ENCODE measurements at places on chromosomes 12 and 14.
A peak's percentile ranks its signal among the peaks of the same experiment; 100 is the strongest.

GRCh38 chr14:91115986-91116770, 2.3 kb downstream of the DGLUCY start:
- no peak for DNase-seq

GRCh38 chr12:5656836-5657235, 224.9 kb downstream of the NTF3 start:
- no peak for DNase-seq

DNA sequence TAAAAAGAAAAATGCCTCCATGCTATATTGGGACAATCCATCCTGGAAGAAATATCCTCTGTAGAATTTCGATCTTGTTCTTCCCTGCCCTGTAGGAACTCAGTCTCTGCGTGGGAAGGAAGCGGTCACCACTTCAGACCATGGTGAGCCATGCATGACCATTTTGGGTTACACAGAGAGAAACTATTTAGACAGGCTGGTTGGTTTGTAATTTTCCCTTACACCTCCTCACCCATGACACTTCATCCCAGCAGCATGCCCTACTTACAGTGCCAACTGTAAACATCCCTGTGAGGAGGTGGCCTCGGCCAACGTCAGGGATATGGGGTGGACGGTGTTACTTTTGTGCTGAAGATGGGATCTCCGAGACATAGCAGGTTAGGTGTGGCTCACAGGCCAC, 121.4 kb downstream of the SMOC1 start:
- DNase-seq: no peak

DNA sequence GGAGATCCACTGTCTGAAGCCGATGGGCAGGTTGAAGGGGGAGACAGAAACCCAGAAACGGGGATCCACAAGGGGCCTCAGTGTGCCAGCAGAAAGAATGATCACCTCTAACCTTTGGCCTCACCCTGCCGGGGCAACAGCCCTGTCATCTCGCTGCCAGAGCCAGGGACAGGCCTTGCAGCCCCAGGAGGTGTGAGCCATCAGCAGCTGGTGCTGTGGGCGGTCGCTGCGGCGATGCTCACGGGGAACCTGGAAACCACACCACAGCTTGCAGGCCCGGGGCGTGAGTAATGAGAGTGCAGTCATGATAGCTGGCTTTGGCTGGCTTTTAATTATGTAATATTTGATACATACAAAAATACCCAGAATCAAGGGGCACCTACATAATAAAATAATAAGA, 4.7 kb upstream of the TTC7B start:
- no peak for DNase-seq

GRCh38 chr14:23450379-23450778, 14.9 kb upstream of the MYH7 start:
- no peak for DNase-seq

GRCh38 chr12:100221523-100221922, 20.9 kb downstream of the ACTR6 start:
- DNase-seq: no peak

GRCh38 chr14:76826122-76826521, at the start of gene LRRC74A:
Gene LRRC74A, plus strand, starts transcription at chr14:76826408. Its CDS starts 290 bp downstream, at chr14:76826698.
- DNase-seq: no peak

GRCh38 chr12:95100264-95101190, 27.1 kb upstream of the NR2C1 start:
- DNase-seq: no peak

DNA sequence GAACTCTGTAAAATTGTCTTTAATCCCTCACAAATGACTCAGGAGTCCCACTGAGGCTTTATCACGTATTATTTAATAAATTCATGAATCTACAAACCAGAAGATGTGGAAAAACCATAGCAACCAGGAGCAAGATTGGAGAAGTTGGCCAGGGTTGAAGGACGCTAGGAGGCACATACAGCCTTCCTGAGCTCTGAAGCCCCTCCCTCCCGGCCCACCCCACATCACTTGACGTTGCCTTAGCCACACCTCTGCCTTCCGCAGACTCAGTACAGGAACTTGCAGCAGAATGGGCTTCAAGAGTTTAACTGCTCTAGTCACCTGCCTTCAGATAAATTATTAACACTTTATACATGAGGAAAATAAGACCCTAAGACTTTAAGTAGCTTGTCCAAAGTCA, 33.9 kb downstream of the SLC35F4 start:
- peak; percentile 28 for DNase-seq

- no peak for DNase-seq
Measured at GRCh38 chr12:131747276-131748177, 36.6 kb downstream of the SFSWAP start.

DNA sequence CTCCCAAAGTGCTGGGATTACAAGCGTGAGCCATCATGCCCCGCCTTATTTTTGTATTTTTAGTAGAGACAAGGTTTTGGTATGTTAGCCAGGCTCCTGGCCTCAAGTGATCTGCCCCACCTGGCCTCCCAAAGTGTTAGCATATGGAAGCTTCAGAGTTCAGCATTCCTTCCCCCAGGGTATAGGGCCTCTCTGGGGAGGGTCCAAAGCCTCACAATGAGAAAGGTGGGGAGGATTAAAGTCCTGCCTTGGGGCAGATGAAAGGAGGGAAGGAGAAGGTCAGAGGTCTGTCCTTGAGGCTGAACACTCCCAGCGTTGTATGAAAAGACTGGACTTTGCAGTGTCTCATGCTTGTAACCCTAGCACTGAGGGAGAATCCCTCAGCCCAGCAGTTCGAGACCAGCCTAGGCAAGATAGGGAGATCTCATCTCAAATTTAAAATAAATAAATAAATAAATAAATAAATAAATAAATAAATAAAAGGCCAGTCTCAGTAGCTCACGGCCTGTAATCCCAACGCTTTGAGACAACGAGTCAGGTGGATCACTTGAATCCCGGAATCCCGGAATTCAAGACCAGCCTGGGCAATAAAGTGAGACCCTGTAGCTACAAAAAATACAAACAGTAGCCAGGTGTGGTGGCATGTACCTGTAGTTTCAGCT, 22.0 kb upstream of the RCOR1 start:
- no peak for DNase-seq

GRCh38 chr14:102965971-102966655, 43.6 kb downstream of the AMN start:
- no peak for DNase-seq

DNA sequence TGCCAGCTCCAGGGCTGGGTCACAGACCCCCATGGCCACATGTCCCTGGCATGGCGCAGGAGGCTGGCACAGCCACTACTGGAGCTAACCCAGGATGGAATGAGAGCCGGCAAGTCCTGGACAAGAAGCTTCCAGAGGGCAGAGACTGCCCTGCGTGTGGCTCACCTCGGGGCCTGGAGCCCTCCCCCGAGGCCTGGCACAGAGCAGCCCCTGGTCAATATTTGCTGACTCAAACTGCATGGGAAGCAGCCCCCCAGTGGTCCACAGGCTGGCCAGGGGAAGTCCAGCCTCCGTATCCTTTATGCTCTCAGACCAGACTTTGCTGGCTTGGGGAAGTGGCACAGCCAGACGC, 71.4 kb downstream of the BCL11B start:
- no peak for DNase-seq

DNA sequence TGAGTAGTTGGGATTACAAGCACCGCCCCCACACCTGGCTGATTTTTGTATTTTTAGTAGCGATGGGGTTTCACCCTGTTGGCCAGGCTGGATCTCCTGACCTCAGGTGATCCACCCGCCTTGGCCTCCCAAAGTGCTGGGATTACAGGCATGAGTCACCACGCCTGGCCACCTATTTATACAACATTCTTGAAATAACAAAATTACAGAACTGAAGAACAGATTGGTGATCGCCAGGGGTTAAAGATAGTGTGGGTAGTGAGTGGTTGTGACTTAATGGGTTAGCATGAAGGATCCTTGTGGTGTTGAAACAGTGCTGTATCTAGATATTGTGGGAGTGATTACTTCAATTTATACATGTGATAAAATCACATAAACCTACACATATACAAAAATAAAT, 7.4 kb downstream of the GLIPR1L1 start:
- no peak for DNase-seq

DNA sequence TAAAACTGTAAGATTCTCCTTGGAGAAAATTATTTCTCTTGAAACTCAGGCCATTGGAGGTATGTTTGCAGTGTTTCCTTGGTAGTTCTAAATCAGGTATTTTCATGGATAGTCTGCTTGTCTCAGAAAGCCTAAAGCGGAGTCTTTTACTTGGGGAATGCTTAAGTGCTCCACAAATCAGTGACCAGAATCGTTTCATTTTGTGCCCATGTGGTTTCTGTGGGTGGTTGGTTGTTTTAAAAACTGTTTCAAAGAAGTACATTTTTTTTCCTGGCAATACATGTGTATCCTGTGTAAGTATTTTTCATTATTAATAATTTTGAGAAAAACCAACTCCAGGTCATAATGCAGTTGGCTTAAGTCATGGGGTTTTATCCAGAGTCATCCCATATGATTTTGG, 33.6 kb downstream of the CCDC91 start:
- DNase-seq: no peak

GRCh38 chr12:42021469-42021868, 123.2 kb downstream of the GXYLT1 start:
- DNase-seq: no peak

- DNase-seq: peak; percentile 99
Measured at GRCh38 chr14:69398053-69398817, at the start of the genes ERH and SLC39A9. Gene ERH, minus strand, starts transcription at chr14:69398299. Its CDS starts 66 bp downstream, at chr14:69398233. Gene SLC39A9, plus strand, starts transcription at chr14:69398692. Its CDS starts 678 bp downstream, at chr14:69399370.

GRCh38 chr12:922285-922684, 27.2 kb downstream of the RAD52 start:
- no peak for DNase-seq

DNA sequence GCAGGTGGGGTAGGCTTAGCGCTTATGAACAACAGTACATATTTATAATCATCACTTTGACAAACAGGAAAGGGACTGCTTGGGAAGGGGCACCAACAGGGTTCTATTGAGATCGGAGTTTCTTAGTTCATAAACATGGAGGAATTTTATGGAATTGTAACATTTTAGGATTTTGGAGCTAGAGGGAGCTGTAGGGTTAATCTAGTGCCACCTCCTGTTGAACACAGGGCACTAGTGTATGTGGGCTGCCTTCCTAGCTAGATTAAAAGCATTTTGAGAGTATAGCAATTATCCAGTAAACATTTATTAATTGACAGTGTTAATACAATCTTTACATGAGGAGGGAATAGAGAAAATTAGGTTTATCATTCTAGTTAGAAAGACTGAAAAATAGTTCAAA, 23.1 kb upstream of the TBC1D30 start:
- DNase-seq: no peak

- no peak for DNase-seq
Measured at GRCh38 chr12:31005944-31006361, 67.7 kb upstream of the DDX11 start.

DNA sequence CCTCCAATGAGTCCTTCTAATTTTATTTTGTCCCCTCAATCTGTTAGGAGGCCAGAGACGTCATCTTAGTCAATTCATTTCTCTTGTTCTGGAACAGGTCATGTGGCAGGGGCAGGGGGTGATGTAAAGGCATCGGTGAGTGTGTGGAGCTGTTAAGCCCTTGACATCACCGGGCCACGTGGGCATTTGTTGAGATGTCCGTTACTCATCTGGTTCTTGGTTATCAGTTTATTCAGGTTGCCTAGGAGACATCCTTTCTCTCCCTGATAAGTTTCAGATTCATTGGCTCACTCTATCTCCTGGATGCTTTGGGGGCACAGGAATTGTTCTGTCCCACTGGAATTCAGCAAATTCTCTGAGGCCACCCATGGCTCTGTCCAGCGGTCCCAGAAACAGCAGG, 33.6 kb upstream of the SEL1L start:
- no peak for DNase-seq

DNA sequence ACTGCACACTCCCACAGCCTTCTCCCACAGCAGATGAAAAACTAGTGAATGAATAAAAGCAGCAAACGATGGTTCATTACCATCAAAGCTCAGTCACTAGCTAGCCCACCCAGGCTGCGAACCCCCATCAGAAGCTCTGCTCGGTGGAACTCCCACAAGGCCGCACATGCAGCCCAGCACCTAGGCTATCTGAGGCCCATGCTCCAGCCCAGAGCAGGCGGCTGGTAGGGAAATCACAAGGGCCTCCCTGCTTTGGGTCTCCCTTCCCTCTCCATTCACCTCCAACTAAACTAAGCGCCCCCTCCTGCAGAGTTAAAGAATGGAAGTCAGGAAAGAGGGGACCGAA, 69.0 kb downstream of the ITPK1 start:
- no peak for DNase-seq

DNA sequence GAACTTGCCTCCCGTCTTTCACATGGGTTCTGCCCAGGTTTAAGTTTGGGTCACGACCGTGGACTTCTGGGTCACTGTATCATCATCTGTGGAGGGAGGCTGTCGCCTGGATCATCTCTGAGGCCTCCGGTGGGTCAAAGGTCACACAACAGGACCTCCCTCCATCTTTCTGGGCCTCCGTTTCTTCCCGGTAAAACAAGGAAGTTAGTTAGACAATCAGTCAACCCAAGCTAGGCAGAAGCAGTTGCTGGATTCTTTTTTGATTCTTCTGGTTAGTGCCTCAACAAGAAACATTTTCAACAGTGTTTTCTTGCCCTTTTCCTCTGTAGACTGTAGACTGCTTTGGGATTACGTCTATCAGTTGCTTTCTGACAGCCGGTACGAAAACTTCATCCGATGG, 186.6 kb upstream of the BCL2L14 start:
- no peak for DNase-seq

GRCh38 chr14:24093207-24093900, 757 bp upstream of the PCK2 start:
- no peak for DNase-seq

DNA sequence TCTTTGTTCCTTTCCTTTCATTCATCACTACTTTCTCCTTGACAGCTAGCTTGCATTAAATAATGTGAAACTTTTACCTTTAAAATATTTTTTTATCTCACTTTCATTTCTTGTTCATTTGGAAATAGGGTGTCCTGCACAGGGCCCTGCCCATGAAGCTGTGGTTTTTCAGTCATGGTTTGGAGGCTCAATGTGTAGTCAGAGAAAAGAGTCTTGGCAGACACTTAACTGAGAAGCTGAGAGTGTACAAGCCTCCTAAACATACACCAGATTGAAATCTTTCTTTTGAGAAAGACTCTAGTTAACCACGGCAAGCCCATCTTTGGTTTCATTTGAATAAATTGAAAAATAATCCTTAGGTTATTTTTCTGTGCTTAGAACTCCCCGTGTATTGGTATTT, 74.2 kb downstream of the KICS2 start:
- no peak for DNase-seq

DNA sequence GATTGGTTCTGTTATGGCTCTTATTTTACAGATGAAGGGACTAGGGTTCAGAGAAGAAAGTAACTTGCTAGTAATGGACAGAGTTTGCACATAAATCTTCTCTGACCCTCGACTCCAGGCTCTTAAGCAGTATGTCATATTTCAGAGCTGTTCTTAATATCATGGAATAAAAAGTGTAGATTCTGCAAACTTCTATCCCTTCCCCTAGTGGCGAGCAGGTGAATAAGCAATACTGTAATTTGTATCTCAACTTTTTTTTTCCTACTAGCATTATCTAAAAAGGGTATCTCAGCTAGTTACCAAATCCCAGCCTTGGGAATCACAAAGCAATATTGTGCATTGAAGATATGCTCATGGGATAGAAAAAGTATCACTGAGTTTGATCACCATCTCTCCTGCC, 83.2 kb downstream of the ANO4 start:
- DNase-seq: no peak

Data from renal pelvis (tissue), 12 donors.